ENCODE measurements at places on chromosomes 2 and 18.

- DNase-seq = no peak
Observed at GRCh38 chr2:48566592-48567310, 36.8 kb downstream of the STON1 start.

DNA sequence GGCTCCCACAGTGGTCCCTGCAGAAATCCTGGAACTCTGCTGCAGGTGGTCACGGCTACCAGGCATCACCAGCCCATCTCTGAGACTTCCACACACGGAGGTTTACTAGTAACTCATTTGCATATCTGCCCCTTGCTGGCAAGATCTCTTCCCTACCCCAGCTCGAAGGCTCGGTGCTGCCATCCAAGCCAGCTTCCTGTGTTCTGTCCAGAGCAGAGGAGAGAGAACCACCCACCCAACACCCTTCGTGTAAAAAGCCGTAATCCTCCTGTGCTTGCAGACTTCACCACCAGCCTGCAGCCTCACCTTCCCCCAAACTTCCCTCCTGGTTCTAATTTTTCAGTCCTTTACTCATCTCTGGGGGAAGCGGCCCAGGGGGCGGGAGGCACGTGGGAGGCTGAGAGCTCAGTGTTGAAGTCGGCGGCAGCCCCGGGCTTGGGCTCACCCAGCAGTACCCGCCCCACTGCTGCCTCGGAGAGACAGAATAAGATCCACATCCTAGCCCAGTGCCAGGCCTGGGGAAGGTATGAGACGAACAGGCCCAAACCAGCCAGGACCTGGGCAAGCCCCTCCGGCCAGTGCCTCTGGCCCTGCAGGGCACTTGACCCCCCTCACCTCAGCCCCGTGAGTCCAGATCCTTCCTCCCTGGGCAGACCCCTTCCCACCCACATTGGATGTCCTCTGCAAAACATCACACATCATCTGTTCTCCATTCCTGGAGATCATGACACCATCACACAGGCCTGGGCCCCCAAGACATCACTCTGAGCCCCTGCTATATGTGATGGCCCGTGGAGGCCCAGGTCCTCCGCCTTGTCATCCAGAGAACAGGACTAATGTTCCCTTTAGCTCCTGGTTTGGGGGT is 145.8 kb upstream of the ID2 start:
- DNase-seq = no peak

GRCh38 chr18:22536558-22536957 is 118.8 kb upstream of the CTAGE1 start:
- DNase-seq = no peak

- no peak for DNase-seq
Observed at GRCh38 chr2:37167636-37168180, 10.9 kb upstream of the EIF2AK2 start.

- DNase-seq = no peak
Observed at GRCh38 chr2:215143458-215143857, 5.0 kb upstream of the ABCA12 start.

- peak; percentile 91 for DNase-seq
Observed at GRCh38 chr2:37615804-37616676, 55.4 kb downstream of the CDC42EP3 start.

DNA sequence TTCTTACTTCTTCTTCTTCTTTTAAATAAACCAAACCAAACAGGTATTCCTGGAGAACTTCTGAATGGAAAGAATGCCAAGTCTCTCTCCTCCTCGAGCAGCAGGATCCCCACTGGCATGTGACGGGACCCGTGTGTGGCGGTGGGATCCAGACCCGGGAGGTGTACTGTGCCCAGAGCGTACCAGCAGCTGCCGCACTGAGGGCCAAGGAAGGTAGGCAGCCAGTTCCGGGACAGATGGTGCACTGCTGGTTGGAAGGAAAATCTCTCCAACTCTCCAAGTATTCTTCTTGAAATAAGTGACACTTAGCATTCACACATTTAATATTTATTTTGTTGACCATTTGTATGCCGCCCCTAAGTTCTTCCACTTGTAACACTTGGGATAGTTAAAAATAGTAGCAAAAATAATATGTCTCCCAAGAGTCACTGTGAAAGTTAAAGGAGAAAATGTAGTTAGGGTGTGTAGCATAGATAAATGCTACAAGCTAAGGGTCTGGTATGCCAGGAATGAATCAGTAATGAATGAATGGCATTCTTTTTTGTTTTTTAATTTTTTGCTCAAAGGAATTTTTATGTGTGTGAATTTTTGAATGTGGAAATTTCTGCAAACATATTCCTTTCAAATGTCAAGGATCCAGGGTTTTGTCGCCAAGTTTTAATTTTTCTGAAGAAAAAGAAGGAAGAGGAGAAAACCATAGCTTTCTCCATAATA is 349.9 kb downstream of the THSD7B start:
- no peak for DNase-seq

DNA sequence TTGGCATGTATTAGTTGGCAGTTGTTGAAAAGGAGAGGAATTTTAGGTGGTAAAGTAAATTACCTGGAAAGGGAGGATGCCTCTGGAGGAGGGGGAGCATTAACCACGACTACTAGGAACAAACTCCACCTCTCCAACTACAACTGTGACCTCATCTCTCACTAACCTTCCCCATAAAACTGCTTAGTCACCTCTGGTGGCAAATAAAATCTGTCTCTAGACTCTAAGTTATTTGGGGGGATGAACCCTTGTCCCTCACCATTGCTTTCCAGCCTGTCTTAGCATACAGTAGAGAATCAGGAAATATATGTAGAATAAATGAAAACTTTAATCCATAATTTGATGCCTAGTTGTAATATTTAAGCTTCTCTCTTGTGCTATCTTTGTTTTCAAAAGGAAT is 27.6 kb upstream of the MYO1B start:
- no peak for DNase-seq

DNA sequence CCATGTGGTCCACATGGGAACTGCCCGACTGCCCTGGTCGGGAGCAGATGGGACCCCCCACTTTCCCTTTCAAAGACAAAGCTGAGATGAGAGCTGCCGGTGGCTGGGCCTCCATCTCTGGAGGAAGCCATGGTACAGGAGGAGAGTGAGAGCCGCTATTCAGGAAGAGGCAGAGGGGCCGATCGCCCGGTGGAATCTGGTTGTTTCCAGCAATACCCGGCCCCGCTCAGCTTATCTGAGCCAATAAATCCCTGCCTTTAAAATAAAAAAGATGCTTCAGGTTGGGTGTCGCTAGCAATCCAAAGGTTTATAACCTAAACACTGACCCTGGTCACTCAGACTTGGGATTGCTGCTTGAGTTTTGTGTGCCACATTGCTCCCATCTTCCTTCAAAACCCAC is 15.2 kb upstream of the B3GNT7 start:
- DNase-seq = no peak

GRCh38 chr2:24972315-24972961 is 683 bp upstream of the DNAJC27 start:
- peak; percentile 43 for DNase-seq

DNA sequence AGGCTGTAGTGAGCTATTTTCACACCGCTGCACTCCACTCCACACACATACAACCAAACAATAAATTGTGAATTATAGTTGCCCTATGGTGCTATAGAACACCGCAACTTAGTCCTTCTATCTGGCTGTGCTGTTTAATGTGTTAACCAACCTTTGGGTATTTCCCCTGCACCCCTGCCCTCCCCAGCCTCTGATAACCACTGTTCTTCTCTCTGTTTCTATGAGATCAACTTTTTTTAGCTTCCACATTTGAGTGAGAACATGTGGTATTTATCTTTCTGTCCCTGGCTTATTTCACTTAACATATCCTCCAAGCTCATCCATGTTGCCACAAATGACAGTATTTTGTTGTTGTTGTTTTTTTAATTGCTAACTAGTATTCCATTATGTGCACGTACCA is 32.5 kb downstream of the TET3 start:
- DNase-seq = no peak

DNA sequence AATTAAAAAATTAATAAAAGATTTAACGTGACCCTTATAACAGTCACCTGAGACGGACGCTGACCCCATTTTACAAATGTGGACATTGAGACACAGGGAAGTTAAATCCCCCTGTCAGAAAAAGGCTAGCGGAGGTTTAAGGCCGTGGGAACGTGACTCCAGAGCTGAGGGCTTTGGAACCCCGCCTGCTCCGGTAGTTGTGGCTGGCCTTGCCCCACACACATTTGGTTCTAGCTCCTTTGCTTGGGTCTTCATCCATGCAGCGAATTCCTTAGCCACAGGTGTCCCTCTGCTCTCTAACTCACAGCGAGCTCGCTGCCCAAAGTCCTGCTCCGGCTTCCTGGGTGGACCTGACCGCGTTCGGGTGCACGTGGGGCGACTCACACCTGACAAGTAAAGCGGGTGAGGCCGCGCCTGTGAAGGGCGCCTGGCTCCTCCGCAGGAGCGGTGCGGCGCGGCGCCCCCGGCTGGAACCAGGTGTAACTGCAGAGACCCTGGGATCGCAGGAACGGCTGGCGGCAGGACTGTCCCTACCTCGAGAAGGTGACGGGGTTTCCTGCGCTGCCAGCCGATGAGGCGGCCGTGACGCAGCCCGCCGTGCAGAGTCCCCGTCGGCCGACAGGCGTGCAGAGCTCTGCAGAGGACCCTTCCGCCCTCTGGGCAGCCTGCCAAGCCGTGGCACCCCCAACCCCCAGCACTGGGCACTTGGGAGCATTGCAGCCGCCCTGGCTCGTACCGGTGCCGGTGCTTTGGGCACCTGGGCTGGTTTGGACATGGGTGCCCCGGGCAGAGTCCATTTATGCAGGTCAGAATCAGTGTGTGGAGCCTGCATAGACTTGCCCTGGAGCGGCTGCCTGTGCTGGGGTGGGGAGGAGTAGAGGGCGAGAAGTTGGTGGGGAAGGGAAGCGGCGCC is 2.4 kb upstream of the PROC start:
- peak; percentile 79 for DNase-seq

- no peak for DNase-seq
Observed at GRCh38 chr18:24296276-24296675, 101.3 kb downstream of the OSBPL1A start.

GRCh38 chr2:218015586-218016521 is 13.1 kb upstream of the TNS1 start:
- DNase-seq = no peak

GRCh38 chr2:74041182-74041581 is 56.5 kb downstream of the TET3 start:
- peak; percentile 37 for DNase-seq

DNA sequence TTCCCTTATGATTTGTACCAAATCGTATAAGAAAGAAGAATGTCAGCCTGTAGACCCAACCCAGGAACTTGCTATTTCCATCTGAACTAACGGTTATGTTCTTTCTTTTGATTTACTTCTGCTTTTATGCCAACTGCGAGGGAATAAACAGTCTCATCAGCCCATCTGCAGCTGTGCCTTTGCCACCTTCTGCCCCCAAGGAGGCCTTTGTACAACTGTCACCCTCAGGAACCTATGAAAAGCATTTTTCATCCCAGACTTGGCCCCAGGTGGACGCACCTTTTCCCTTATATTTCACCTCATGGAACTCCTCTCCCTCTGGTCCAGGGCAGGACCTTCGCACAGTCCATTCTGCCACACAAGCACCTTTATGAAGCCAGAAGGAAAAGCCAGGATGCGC is 109.8 kb downstream of the AOX1 start:
- DNase-seq = peak; percentile 46

GRCh38 chr2:64727843-64728463 is 74.2 kb upstream of the SERTAD2 start:
- no peak for DNase-seq

GRCh38 chr2:60046529-60046928 is 506.9 kb downstream of the BCL11A start:
- no peak for DNase-seq

GRCh38 chr2:31366733-31367132 is 47.8 kb downstream of the XDH start:
- DNase-seq = no peak

DNA sequence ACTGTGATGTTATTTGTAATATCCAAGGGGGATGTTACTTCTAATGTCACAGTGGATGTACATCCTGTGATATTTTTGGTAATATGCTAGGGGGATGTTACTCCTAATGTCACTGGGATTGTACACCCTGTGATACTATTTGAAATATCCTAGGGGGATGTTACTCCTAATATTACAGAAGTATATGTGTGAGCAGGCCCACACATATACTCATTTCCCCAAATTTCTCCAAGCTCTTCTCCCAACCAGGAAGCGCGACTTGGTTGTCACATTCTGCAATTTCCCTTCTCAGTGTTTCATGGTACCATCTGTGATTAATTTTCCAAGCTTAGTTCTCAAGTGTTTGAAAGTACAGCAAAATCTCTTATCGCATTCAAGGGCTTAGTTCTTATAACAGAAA is 29.5 kb upstream of the CHN1 start:
- no peak for DNase-seq

DNA sequence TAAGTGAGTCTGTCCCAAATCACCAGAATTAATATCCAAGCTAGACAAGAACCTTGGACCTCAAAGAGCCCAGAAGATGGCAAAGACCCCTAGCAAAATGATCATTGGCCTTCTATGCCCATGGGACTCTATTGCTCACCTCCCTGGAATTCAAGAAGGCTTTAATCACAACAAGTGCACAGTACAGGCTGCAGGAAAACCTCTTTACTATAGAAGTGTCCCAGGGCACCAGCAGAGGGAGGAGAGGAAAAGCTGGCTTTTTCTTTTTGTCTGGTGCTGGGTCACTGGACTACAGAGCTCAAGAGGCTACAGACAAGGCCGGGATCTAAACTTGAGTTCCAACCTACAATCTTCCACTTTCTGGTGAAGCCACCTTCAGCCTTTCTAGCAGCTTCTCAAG is 88.3 kb upstream of the PPP1CB start:
- DNase-seq = no peak

DNA sequence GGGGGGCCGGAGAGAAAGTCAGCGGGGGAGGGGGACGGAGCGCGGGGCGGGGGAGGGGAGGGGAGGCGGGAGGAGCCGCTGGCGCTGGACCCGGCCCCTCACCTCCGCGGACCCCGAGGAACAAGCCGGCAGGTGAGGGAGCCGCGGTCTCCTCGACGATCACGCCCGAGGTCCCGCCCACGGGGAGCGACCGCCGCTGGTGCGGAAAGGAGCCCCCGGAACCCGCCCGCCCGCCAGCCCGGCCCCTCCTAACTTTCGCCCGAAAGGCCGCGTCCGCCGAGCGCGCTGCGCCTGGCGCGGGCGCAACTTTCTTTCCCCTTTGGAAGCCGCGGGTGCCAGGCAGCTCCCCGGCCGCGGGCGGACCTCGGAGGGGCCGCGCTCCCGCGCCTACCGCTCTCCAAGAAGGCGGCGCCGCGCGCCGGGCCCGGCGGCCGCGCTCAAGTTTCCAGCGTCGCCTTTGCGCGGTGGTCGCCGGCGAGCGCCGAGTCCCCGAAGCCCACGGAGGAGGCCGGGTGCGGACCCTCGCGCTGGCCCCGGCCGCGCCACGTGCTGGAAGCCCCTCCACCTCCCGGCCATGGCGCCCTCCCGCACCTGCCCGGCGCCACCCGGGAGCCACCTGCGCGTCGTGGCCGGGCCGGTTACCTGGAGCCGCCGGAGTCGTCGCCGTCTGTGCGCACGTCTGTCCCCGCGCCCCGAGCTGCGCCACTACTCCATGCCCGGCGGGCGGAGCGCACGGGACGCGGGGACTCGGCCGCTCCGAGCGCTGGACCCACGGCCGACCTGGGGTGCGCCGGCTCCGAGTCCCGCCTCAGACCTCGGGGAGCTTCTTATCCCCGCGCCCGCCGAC is at the start of gene ALKAL2:
ALKAL2 (minus strand) TSS at position 181 of the 847 bp plus-strand sequence. CDS start 256 bp downstream, outside the sequence.
- DNase-seq = no peak

All from CD14-positive monocyte (primary cell).